Breast epithelium (tissue), 4 donors: ENCODE measurements at places on chromosomes 1 and 21.

GRCh38 chr1:224558904-224559303, 57.2 kb upstream of the CNIH3 start:
- no peak for DNase-seq

- DNase-seq: no peak
Measured at GRCh38 chr1:213389061-213389581, 338.1 kb downstream of the RPS6KC1 start.

- no peak for DNase-seq
Measured at GRCh38 chr21:33025489-33026442, at the start of gene OLIG2. OLIG2 (plus strand) TSS chr21:33025935; CDS start chr21:33026863, 928 bp downstream.

DNA sequence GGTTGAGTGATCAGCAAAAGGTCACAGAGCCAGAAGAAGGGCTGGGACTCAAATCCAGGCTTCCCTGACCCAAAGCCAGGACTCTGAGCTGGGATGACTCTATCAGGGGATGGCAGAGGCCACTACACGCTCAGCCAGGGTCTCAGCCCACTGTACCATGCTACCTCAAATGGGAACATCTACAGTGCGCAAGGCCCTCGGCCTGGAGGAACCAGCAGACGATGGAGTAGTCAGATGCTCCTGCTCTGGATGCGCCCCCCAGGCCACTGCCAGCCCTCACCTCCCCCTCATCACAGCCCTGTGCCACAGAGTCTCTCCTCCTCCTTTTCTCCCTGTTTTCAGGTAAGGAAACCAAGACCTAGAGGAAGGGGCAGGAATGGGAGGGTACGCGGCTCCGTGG, 39.0 kb downstream of the GLIS1 start:
- no peak for DNase-seq

DNA sequence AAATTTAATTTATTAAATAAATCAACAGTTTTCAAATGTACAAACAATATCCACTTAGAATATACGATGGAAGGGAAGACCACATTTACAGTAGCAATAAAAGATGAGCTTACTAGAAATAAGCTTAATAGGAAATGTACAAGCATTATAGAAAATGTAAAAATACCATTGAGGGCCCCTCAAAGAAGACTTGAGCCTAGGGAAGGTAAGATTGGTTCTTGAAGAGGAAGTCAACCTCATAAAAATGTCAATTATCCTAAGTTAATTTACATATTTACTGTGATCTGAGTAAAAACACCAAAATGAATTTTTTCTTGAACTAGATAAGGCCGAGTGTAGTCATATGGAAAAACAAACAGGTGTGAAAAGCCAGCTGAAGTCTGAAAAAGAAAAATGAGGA, 39.7 kb upstream of the TRIM67 start:
- no peak for DNase-seq

GRCh38 chr1:178137238-178137637, 43.3 kb downstream of the RASAL2 start:
- no peak for DNase-seq

DNA sequence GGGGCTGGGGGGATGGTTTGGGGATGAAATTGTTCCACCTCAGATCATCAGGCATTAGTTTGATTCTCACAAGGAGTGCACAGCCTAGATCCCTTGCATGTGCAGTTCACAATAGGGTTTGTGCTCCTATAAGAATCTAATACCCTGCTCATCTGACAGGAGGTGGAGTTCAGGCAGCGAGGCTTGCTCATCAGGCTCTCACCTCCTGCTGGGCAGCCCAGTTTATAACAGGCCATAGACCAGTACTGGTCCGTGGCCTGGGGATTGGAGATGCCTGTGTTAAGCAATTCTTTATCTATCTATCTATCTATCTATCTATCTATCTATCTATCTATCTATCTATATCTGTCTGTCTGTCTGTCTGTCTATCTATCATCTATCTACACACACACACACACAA, 525.3 kb upstream of the DAB1 start:
- DNase-seq: no peak

GRCh38 chr1:177444997-177445746, 274.4 kb downstream of the BRINP2 start:
- no peak for DNase-seq

DNA sequence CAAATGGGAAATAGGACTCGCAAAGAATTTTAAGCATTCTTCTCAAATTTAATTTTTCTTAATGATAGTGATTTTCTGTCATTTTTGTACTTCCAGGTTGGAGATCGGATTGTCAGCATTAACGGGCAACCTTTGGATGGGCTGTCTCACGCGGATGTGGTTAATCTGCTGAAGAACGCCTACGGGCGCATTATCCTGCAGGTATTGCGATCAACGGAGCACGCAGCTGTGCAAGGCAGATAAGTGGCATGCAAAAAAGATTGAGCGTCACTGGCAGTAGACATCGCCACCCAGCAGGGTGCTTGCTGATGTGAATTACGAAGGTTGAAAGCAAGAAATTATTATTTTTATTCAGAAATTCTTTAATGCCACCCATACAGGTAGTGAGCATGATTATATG, 65.9 kb upstream of the L1TD1 start:
- no peak for DNase-seq

DNA sequence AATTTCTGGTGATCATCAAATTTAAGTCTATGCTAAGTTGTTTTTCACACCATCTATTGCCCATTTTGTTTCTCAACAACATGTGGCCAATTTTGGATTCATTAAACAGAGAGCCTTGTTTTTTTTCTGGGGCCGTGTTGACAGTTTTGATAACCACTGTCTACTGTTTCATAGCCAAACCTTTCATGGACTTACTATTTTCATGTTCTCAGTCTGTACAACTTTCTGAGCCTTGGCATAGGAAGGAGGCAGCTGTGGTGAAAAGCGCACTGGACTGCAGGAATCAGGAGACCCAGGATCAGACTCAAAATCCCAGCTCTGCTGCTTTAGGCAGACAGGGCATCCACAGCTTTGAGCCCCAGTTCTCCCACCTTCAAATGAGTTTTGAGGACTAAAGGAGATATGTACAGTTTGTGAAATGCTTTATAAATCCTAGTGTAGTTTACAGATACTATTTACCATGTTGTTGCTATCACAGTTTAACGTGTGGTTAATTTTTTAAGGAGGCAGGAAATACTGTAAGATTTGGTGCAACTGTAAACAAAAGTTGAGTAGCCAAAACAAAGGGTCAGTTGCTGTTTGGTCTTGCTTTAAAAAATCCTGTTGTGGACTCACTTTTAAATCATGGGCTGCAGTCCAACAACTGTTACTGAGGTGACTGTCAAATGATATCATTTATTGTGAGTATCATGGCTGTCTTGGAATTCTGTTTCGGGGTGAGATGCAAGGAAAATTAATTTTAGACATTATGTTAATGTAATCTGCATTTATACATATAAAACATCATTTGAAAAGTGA, 2.9 kb downstream of the MACO1 start:
- no peak for DNase-seq

DNA sequence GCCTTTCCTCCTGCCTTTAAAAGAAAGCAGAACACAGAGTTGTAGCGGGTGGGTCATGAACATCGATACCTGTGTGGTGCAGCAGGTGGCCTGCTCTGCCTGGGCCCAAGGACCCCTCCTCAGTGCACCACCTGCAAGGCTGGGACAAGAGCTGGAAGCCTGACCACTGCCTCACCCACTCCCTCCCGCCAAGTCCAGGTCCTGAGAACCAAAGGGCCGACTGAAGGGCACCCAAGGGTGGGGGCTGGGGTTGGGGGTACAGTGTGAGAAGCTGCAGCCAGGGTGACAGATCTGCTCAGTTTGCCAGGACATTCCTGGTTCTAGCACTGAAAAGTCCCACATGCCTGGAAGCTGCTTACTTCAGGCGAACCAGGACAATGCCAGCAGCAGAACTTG, 36.1 kb downstream of the NTPCR start:
- DNase-seq: no peak

GRCh38 chr1:70061231-70061630, 144.1 kb downstream of the LRRC40 start:
- no peak for DNase-seq

DNA sequence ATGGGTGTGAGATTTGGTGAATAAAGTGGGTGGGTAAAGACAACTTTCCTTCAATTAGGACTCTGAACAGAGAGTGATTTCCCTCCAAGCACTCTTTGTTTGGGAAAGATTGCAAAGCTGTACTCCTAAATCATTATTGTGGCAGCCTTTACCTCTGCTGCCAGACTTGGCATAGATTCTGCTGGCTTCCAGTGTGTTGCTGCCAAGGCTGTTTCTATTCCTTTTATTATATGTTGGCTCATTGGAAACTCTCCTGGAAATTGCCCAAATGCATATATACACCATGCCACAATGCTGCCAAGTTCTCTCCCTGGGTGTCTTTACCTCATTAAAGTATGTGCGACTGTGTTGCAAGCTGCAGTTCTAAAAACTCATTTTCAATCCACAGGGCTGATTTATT, 668.0 kb downstream of the MRPL39 start:
- no peak for DNase-seq

DNA sequence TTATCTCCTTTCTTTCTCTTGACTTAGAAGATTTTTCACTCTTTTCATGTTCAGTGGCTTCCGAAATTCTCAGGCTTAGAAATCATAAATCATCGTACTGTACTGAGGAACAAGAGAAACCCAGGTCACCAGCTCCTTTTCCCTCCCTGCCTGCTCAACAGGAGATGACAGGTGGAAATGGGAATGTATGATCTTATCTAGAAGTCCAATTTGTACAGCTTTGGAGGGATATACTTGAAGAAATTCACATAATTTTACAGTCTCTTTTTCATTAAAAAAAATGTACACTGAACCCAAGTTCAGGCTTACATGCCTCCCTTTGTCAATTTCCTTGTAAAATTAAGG, 11.7 kb downstream of the EVA1C start:
- no peak for DNase-seq

- DNase-seq: no peak
Measured at GRCh38 chr1:153932156-153933131, 9.7 kb upstream of the GATAD2B start.

DNA sequence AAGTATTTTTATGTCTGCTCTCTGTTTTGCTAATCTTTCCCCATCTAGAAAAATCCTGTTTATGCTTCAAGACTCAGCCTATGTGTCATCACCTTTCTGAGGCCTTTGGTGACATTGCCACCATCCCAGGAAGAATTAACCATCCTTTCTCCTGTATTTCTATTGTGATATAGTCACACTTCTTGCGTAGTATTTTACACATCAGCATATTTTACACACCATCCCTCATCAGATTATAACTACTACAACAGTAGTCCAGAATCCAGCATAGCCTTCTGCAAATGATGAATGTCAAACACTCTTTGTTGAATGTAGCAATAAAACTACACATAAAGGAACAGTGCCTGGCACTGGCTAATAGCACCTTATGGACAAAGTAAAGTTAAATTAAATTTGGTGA, 275.3 kb upstream of the C1orf87 start:
- no peak for DNase-seq

- no peak for DNase-seq
Measured at GRCh38 chr1:214454569-214455396, 96.6 kb downstream of the PTPN14 start.

DNA sequence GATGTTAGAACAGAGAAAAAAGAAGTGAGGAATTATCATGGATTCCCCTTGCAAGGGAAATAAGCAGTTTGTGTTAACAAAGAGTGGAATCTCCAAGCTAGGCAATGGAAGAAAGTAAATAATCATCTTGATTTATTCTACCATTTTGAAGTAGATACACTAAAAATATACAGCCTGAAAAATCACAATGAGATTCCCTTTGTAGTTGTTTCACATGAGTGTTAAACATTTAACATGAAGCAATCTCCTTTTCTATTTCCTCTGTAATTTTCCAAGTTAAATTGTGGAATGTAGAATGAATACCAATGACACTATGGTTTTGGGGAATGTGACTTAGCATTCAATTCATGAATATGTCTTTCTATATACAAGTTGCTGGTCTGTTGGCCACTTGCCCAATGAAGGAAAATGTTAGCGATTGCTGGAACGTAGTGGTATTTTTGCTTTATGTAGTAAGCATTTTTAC, 5.7 kb downstream of the TGFB2 start:
- no peak for DNase-seq

DNA sequence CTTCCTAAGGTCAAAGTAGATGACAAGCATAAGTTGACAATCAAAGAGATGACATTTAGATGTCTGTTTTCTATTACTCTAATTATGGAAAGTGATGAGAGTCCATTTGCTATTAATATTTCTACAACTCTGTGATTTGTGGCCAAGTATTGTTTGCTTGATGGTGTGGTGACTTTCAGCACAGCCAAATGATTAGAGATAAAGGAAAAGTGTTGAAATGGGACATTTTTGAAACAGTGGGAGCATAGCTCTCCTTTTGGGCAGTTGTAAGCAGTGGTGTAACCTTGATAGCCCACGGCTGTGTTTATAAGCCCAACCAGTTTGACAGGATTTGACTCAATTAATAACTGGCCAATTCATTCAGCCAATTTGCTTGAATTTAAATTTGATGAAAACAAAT, 31.6 kb downstream of the ZC3H11B start:
- DNase-seq: no peak

DNA sequence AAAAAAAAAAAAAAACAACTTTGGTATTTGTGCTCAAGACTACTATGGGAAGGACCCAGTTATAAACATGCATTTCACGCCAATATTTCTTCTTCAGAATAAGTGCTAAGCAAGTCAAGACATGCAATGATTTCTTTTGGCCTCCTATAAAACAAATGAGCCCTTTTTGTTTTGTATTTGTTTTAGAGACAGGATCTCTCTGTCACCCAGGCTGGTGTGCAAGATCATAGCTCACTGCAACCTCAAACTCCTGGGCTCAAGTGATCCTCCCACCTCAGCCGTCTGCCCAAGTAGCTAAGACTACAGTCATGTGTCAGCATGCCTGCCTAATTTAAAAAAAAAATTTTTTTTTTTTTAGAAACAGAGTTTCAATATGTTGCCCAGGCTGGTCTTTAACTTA, 348.7 kb downstream of the PCP4 start:
- DNase-seq: peak; percentile 54

DNA sequence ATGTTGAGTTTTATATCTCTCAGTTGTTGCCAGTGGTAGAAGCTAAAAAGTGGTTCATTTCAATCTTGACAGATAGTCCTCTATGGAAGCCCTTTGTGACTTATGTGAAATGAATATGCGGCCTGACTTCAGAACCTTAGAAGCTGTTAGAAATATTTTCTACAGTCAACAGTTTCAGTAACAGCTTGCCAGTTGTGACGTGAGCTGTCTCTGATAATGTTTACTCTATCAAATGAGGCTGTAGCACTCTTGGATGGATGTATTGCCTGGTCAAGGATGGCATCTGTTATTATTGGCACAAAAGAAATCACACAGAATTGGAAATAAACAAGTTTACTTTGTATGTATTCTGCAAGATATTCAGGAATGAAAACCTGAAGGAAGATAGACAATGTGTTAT, 31.9 kb downstream of the SNX7 start:
- no peak for DNase-seq

- no peak for DNase-seq
Measured at GRCh38 chr1:53524428-53525375, 65.5 kb downstream of the DMRTB1 start.

GRCh38 chr21:29430030-29430429, 131.3 kb downstream of the BACH1 start:
- DNase-seq: no peak

GRCh38 chr1:224170748-224171478, 12.1 kb upstream of the DEGS1 start:
- no peak for DNase-seq
